ENCODE measurements at places on chromosomes 1 and 21. TPM values are rescaled to one million over a fixed set of nuclear protein-coding genes. Genes with fewer than 3 reads are reported as not detected.
A peak's percentile ranks its signal among the peaks of the same experiment; 100 is the strongest.

DNA sequence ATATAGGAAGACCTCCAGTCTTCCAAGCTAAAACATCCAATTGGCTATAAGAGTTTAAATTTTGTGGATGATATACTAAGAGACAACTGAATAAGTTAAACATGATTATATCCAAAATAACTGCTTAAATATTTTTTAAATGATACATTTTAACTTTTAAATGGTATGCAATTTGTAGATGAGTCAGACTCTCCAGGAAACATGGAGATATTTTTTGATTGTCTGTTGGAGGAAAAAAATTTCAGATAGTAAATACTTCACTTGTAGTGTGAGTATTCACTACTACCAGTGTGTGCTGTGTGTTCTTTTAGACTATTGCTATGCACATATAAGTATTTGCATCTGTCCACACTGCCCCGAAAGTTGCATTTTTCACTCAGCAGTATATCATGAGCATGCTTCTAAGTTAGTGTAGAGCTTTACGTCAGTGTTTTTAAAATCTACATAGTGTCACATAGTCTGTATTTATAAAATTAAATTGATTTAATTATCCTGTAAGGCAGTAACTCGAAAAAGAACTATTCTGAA is 91.1 kb downstream of the USP25 start:
- no peaks in the 10 kb centered on the region for H3K4me1 ChIP-seq
- no peak overlapping the region for H3K4me3 ChIP-seq
- H3K27ac ChIP-seq: no peak overlapping the region
- no peak for DNase-seq
- H3K36me3 ChIP-seq: no peaks in the 10 kb centered on the region

DNA sequence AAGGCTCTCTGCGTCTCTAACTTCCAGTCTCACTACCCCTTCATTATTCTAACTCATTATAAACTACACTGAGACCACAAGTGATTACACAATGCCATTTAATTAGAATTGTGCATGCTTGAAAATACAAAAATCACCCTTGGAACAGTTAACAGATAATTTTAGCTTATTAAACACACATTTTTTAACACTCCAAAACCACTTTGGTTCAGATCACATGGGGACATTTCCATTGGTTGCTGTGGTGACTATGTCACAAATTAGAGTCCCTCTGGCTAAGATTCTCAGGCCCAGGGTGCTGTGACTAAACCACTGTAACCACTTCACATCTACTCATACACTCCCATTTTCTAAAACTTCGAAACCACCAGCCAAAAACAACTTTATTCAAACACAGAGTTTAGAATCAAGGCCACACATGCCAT is 43.0 kb downstream of the JAK1 start:
- DNase-seq: peak; percentile 39
- no peak overlapping the region for H3K27ac ChIP-seq

DNA sequence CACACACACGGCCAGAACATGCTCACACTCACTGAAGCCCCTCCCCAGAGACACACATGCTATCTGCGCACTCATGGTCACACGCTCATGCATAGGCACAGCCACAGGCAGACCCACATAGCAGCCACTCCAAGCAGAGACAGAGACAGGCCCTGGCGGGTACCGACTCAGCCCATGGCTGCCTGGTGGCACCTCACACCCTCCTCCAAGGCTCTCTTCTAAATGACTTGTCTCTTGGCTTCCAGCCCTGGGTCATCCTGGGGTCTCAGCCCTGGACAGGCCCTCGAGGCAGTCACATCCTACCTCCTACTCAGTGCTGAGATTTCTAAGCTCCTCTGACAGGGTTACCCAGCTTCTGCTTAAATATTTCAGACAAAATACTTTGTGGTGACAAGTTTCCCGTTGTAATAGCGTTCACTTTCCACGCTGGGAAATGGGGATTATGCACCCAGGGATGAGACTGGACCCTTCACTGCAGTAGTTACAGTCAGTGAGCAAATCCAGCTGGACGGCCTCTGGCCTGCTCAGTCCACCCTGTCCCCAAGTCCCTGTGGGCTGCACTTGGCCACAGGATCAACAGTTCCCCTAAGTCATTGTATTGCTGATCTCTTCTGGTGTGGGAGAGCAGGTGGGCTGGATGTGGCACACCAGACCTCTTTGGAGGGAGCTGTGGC is 2.9 kb upstream of the NFASC start:
- H3K36me3 ChIP-seq: no peaks in the 10 kb centered on the region
- H3K4me1 ChIP-seq: no peaks in the 10 kb centered on the region
- no peaks in the 10 kb centered on the region for H3K27me3 ChIP-seq
- no peak overlapping the region for H3K27ac ChIP-seq
- no peak overlapping the region for H3K4me3 ChIP-seq

- H3K27ac ChIP-seq: no peak overlapping the region
- no peaks in the 10 kb centered on the region for H3K27me3 ChIP-seq
- no peaks in the 10 kb centered on the region for H3K36me3 ChIP-seq
- no peaks in the 10 kb centered on the region for H3K4me1 ChIP-seq
- no peak overlapping the region for H3K4me3 ChIP-seq
Measured at GRCh38 chr1:53672785-53673184, 66.2 kb downstream of the GLIS1 start.

DNA sequence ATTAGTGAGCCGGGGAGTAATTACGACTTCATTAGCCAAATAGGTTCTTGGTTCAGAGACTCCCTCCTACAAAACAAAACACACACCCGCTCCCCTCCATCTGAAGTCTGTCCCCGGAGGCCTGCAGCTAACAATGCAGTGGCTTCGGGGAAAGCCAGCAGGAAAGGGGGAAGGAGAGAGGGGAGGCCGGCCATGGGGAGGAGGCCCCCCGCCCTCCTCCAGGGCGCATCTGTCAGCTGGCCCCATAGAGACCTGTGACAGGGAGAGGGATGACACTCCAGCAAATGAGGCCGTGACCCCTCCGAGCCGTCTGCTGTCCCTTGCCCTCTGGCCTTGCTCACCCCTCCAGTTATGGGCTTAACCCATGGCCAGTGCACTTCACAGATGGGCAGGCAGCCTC is 12.1 kb upstream of the CNTN2 start:
- no peaks in the 10 kb centered on the region for H3K4me1 ChIP-seq
- H3K27ac ChIP-seq: no peak overlapping the region
- H3K27me3 ChIP-seq: no peaks in the 10 kb centered on the region
- no peak for DNase-seq
- no peak overlapping the region for H3K4me3 ChIP-seq

- H3K36me3 ChIP-seq: no peaks in the 10 kb centered on the region
- no peaks in the 10 kb centered on the region for H3K27me3 ChIP-seq
- no peak overlapping the region for H3K4me3 ChIP-seq
- no peak for DNase-seq
Measured at GRCh38 chr1:219883400-219884332, 44.7 kb downstream of the SLC30A10 start.

- peaks cover 18% of the 10 kb centered on the region for H3K4me1 ChIP-seq
- no peak overlapping the region for H3K4me3 ChIP-seq
- H3K27ac ChIP-seq: no peak overlapping the region
- no peaks in the 10 kb centered on the region for H3K27me3 ChIP-seq
Measured at GRCh38 chr21:42239973-42240372, 21.0 kb downstream of the ABCG1 start.

DNA sequence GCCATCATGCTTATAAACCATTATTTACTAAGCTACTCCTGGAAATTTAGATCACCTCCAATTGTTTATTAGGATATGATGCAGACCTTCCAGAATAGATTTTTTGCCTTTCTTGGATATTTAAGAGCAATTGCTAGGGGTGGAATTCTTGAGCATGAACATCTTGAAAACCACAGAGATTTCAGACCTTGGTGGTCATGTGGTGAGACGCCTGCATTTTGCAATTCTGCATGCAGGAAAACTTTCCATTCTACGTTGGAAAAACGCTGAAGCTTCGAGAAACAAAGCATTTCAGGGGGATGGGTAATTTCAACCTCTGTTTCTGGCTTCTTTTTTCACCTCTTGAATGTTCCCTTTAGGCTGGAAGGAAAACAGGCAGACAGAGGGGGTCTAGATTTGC is 596.3 kb downstream of the KIF26B start:
- no peaks in the 10 kb centered on the region for H3K4me1 ChIP-seq
- no peak for DNase-seq
- no peak overlapping the region for H3K4me3 ChIP-seq
- no peaks in the 10 kb centered on the region for H3K36me3 ChIP-seq

Gene TNFSF4
- 0.33 TPM for total RNA-seq

Gene GSTM2
- total RNA-seq: 59.5 TPM

Gene RAB4A
- total RNA-seq: 73.6 TPM

Gene TRAPPC3
- total RNA-seq: 146 TPM

Gene C1orf115
- 31.5 TPM for total RNA-seq
